Lung (tissue), 17 donors: ENCODE measurements at places on chromosomes 1 and 21. TPM values are rescaled to one million over a fixed set of nuclear protein-coding genes. Genes with fewer than 3 reads are reported as not detected.

Gene BMP8B
- polyA plus RNA-seq = 0.63 TPM

Gene RNF187
- 33.7 TPM for polyA plus RNA-seq

Gene TRIM46
- polyA plus RNA-seq = 0.31 TPM

Gene TRIM67
- polyA plus RNA-seq = under 0.01 TPM

Gene CCDC181
- 4.5 TPM for polyA plus RNA-seq

Gene CD46
- polyA plus RNA-seq = 162 TPM

Gene TMEM167B
- polyA plus RNA-seq = 35.8 TPM

Gene ANGPTL1
- 2.6 TPM for polyA plus RNA-seq

Gene ZBED6
- 2.0 TPM for polyA plus RNA-seq

Gene NPHP4
- 6.0 TPM for polyA plus RNA-seq

Gene ERRFI1
- 70.3 TPM for polyA plus RNA-seq

Gene HOOK1
- polyA plus RNA-seq = 4.1 TPM

Gene ANGEL2
- 22.5 TPM for polyA plus RNA-seq

Gene TEX38
- not detected for polyA plus RNA-seq

Gene TMEM200B
- 1.9 TPM for polyA plus RNA-seq

Gene REN
- polyA plus RNA-seq = 0.31 TPM

Gene PSRC1
- polyA plus RNA-seq = 2.7 TPM

Gene AVPR1B
- polyA plus RNA-seq = not detected

Gene EFNA3
- polyA plus RNA-seq = 1.8 TPM

Gene KCNA3
- 2.5 TPM for polyA plus RNA-seq

Gene LDLRAD1
- 8.0 TPM for polyA plus RNA-seq

Gene URB2
- polyA plus RNA-seq = 5.0 TPM

Gene GUCA2A
- 0.28 TPM for polyA plus RNA-seq

Gene NOS1AP
- polyA plus RNA-seq = 0.73 TPM
